ENCODE measurements at places on chromosomes 5 and 9. TPM values are rescaled to one million over a fixed set of nuclear protein-coding genes. Genes with fewer than 3 reads are reported as not detected.

PCDHA9 gene
- total RNA-seq = not detected

BHMT2 gene
- total RNA-seq = 3.8 TPM

PCDHGA9 gene
- 1.9 TPM for total RNA-seq

GRCh38 chr9:4225291-4226028, 74.4 kb downstream of the GLIS3 start:
- peak; percentile 88 for DNase-seq

GRCh38 chr9:128885376-128885775, 3.4 kb downstream of the LRRC8A start:
- no peak for DNase-seq

TRUB2 gene
- 14.1 TPM for total RNA-seq

MAP1B gene
- total RNA-seq = 305 TPM

DNA sequence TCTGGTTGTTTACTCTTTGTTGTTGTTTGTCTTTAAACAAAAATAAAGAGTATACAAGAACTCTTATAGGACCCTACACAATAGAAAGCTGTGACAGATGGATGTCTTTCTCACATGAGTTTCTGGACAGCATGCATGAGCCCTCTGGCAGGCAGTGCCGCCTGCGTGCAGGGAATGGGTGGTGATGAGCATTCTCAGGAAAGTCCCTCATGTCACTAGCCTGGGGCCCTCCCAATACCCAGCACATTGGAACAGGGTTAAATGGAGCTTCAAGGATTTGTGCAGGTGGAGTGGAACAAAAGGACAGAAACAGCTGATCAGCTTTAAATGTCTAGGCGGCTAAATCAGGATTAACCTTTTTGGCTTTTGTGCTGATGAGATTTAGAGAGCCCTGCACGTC, 181.0 kb upstream of the CD180 start:
- DNase-seq = no peak

DNA sequence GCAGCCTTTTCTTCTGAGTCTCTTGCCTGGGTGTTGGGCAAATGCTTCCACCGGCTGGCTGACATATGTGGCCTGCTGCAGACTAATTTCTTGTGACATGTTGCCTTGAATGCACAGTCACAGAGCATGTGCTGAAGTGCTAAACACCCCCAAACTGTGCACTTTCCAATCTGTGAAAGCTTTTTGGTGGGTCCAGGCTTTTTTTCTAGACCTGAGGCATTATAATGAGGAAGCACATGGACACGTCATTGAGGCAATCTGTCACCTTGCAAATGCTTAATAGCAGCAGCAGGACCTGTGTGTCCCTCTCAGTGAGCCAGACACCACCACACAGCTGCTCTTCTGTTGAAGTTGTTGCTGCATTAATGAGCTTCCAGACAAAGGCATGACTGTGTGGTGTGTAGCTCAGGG, 274.7 kb downstream of the ELAVL2 start:
- DNase-seq = no peak

POLR1E gene
- 44.1 TPM for total RNA-seq

DNA sequence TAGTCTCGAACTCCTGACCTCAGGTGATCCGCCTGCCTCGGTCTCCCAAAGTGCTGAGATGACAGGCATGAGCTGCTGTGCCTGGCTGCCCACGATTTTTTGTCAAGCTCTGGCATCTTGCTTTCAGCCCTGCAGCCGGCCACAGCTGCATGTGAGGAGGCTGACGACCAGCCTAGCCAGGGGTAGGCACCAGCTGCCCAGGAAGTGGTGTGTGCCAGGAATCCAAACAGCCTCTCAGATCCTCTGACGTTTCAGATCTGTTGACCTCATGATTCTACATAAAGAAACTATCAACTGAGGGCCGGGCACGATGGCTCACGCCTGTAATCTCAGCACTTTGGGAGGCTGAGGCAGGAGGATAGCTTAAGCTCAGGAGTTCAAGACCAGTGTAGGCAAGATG, 19.0 kb downstream of the DYNC2I2 start:
- DNase-seq = no peak

DNA sequence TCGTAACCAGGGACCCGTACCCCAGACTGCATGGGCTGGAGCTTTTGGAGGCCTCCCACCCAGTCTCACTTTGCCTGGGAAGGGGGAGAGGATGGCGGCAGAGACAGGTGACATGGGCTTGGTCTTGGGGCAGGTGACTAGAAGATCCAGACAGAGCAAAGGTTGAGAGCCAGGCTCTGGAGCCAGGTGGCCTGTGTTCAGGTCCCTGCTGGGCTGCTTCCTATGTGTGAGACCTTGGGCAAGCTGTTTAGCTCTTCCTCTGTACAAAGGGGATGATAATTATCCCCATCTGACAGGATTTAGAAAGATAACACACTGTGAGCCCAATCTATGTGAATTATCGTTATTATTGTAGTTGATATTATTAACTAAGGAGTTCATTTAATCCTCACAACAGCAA, 16.1 kb upstream of the NDST1 start:
- DNase-seq = no peak

UAP1L1 gene
- 2.2 TPM for total RNA-seq
